Brain pericyte (primary cell): ENCODE measurements at places on chromosomes 16 and 17.

DNA sequence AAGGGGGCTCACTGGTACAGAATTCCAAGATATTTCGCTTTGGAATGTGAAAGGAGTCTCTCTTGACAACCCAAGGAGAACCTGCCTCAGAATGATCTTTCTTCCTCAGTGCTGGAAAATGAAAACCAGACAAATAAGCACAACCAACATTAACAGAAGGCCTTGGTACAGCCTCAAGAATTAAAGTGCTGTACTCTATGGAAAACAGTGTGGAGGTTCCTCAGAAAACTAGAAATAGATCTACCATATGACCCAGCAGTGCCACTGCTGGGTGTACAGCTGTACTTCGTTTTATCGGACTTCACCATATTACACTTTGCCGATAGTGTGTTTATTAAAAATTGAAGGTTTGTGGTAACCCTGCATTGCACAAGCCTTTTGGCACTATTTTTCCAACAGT is 25.2 kb downstream of the HLF start:
- DNase-seq = no peak

GRCh38 chr16:58451945-58452401 is 48.0 kb upstream of the NDRG4 start:
- no peak for DNase-seq

DNA sequence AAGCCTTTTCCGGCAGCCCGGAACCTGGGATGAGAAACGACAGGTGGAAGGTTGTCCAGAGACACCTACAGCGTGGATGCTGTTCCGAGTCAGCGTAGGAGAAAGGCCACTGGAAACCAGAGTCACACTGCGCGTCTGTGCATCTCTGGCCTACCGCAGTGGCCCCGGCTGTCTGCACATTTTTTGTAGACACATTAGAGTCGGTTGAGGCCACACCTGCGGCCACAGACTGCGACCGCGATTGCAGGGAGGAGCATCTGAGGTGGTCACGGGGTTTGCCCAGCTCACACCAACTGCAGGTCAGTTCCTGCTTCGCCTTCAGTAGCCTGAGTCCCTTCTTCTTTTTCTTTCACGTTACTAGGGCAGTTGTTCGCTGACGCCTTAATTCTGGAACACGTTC is 52.4 kb downstream of the WDR45B start:
- no peak for DNase-seq

DNA sequence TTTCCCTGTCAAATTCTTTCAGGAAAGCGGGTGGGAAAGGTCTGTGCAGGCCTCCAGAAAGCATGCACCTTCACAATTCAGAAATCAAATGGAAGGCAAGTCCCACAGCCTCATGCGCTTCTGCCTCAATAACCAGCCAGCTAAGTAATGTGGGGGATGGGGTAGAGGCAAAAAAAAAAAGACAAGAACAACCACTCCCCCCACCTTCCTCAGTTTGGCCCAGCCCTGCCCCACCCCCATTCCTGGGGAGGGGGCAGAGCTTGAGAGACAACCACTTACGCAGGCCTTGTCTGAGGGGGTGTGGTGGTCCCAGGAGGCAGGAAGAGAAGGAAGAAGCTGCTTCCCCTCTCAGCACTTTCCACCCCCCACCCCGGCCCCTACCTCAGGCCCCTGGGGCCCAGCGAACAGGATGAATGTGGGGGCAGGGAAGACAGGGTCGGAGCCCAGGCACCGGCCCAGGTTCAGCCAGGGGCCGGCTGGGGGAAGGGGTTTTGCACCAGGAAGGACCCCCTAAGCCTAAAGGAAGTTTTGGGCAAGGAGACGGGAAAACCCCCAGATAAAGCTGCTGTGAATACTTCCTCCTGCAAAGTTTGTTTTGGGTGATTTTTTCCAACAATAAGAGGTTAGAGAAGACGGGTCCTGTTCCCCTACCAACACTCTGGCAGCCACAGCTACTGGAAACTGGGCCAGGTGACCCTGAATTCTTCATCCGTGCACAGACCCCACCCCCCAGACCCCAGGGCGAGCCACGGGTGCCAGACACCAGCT is 1.2 kb downstream of the JUP start:
- DNase-seq = no peak

- DNase-seq = no peak
Measured at GRCh38 chr17:80132906-80133625, 13.9 kb downstream of the EIF4A3 start.

DNA sequence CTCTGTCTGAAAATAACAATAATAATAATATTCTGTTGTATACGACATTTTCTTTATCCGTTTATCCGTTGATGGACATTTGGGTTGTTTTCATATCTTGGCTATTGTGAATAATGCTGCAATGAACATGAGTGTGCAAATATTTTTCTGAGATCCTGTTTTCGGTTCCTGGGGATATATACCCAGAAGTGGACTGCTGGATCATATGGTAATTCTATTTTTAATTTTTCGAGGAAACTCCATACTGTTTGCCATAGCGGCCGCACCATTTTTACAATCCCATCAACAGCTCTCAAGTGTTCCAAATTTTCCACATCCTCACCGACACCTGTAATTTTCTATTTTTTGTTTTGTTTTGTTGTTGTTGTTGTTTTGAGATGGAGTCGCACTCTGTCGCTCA is 5.3 kb upstream of the PRSS41 start:
- DNase-seq = no peak

GRCh38 chr17:47670064-47670463 is 20.3 kb downstream of the KPNB1 start:
- DNase-seq = no peak

DNA sequence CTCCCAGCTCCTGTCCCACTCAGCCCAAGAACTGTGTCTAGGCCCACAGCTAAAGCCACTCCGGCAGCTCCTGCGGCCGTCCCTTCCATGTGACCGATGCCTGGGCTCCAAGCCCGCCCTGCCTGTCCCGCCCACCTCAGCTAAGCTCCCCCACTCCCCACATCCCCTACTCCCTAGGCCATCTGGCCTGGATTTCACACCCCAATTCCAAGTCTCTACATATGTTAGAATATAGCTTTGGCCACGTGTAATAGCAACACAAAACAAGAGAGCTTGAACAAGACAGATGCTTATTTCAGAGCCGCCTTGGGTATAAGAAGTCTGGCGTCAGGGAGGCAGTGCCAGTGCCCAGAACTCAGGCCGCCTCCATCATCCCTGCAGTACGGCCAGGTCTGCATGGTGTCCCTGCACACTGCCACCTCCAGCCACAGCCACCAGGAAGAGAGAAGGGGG is 30.0 kb upstream of the USP22 start:
- DNase-seq = no peak

DNA sequence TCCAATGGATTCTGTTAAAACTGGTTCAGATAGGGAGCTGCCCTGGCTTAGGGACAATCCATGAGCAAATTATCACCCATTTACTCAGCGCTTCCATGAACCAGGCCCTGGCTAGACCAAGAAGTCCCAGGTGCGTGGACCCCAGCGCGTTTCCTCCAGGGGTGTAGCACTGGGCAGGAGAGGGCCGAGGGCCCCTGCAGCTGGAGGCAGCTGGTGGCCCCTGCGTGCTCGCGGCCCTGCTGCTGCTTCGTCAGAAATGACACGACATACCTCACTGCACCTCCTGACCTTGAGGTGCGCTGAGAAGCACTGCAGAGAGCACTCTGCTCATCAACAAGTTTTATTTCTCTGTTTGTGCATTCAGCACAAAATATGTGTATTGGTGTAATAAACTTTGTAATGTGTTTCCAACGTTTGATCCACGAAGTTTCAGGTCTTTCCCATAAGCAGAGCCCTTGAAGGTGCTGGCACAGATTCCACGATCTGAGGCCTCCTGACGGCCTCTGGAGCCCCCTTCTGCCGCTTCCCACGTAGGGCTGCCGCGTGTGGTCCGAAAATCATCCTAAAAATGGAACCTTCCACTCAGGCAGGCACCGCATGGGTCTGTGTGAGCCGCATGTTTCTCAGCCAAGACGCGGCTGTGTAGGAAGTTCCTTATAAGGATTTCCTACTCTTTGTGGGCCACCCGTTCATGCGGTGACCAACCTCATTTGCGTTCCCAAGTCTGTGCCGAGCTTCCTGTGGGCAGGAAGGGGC is 50.8 kb upstream of the ZCCHC14 start:
- no peak for DNase-seq

- DNase-seq = no peak
Measured at GRCh38 chr17:8138374-8138671, 13.9 kb downstream of the PER1 start.

GRCh38 chr17:74850914-74851313 is 8.8 kb downstream of the GRIN2C start:
- no peak for DNase-seq

DNA sequence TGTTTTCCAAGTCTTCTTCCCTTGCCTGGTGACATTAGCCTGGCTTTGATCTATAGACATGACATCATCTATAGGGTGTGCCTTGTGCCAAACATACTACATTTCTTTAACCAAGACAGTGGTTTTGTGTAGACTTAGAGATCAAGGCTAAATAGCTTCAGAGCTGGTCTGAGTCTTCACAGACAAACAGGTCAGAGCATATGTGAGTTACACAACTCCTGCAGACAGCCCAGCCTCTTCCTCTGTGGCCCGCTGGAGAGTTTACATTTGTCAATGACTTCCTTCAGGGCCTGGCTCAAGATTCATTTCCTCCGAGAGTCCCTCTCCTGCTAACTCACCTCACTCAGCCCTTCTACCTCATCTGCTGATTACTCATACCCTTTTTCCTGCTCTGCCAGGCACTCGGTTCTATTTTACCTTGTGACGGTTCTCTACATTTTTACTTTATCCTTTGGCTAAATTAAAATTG is 73.1 kb upstream of the TANC2 start:
- no peak for DNase-seq

DNA sequence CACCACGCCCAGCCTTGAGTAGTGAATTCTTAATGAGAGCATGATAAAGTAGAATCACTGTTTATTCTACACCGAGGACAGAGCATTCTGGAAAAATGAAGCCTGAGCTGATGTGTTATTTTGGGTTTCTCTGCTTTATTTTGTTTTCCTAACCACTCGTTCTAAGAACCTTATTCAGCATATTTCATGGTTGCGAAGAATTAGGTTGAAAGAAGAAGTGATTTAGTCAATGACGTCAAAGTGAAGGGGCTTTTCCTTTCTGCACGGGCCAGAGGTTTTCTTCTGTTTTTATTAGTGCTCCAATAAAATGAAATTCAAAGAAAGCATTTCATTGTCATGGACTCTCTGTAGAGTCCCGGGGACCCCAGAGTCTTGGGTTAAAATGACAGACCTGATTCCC is 178.5 kb downstream of the MAF start:
- DNase-seq = no peak

GRCh38 chr17:74738051-74738996 is 1.3 kb downstream of the RAB37 start:
- no peak for DNase-seq

- no peak for DNase-seq
Measured at GRCh38 chr17:64520359-64520758, 13.6 kb downstream of the CEP95 start.

DNA sequence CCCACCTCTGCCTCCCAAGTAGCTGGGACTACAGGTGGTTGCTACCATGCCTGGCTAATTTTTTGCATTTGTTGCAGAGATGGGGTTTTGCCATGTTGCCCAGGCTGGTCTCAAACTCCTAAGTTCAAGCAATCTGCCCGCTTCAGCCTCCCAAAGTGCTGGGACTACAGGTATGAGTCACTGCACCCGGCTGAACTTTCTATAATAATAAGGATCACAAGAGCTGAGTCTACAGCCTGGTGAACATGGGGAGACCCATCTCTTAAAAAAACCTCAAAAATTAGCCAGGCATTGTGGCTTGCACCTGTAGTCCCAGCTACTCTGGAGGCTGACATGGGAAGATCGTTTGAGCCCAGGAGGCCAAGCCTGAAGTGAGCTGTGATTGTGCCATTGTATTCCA is 53.5 kb downstream of the WDR59 start:
- no peak for DNase-seq

- DNase-seq = no peak
Measured at GRCh38 chr16:46731691-46732555, 16.2 kb downstream of the MYLK3 start.

DNA sequence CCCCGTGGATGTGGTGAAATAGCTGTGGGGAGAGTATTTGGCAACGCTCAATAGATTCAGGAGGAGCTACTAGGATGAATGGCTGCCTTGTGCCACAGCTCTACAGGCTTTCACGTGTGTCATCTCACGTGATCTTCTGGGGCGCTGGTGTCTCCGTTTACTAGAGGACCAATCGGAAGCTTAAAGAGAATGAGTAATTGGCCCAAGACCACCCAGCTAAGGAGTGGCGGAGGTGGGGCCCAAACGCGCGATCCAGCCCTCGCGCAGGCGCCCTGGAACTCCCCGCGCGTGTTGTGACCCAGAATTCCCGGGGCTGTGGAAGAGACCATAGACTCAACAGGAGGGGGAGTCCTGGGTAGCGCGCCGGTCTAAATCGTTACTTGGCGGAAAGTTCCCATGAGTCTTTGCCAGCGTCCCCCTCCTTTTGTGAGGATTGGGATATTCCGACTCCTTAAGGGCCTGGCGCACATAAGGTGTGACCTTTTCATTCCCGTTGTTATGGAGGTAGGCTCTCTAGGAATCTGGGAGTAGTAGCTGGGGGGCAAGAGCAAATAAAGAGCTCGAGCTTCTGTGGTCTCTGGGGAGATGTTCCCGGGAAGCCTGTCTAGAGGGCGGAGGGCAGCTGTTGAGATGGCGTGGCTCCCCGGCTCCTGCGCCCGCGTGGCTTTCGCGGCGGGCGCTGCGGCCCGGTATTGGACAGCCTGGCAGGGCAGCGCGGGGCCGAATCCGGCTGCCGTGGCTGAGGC is 23.4 kb downstream of the TRPV2 start:
- peak; percentile 99 for DNase-seq

- DNase-seq = no peak
Measured at GRCh38 chr16:56278196-56278855, 87.0 kb downstream of the GNAO1 start.
